Renal cortex interstitium (tissue), 15 donors: ENCODE measurements at places on chromosomes 13 and 19. TPM values are rescaled to one million over a fixed set of nuclear protein-coding genes. Genes with fewer than 3 reads are reported as not detected.

Gene ZNF773
- polyA plus RNA-seq, result 15.4 TPM

Gene ZNF154
- 36.1 TPM for polyA plus RNA-seq

Gene PGLYRP1
- 0.45 TPM for polyA plus RNA-seq

Gene CABP5
- polyA plus RNA-seq, result not detected

Gene CCDC169
- 5.9 TPM for polyA plus RNA-seq

Gene POP4
- polyA plus RNA-seq, result 58.1 TPM

Gene PRX
- 14.0 TPM for polyA plus RNA-seq

Gene ZNF808
- 20.9 TPM for polyA plus RNA-seq

Gene LILRA6
- 0.44 TPM for polyA plus RNA-seq

Gene KLF2
- 25.6 TPM for polyA plus RNA-seq

Gene ACER1
- 0.17 TPM for polyA plus RNA-seq

Gene SERPINE3
- 0.26 TPM for polyA plus RNA-seq
